Stimulated activated CD8-positive, alpha-beta memory T cell treated with anti-CD3 and anti-CD28 coated beads, Interleukin-4, amount 100 ng/mL, for 4 hours (primary cell): ENCODE measurements at places on chromosomes 1 and 21.

DNA sequence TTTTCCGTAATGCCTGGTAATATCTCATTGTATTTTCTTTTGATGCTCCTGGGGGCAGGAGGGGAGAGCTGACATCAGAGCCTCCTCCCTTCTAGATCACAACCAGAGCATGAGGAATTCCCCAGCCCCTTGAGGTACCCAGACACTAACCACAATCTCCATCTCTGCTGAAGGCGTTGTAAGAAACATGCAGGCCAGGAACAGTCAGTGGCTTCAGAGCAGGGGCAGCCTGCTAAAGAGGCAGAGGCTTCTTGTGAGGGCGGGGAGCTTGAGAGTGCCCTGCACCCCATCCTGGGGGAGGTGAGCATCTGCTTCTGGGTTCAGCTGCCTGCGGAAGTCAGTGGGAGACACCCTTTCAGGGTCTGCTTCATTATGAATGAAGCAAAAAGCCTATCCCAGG is 19.0 kb downstream of the MAPKAPK2 start:
- peak; percentile 56 for DNase-seq

DNA sequence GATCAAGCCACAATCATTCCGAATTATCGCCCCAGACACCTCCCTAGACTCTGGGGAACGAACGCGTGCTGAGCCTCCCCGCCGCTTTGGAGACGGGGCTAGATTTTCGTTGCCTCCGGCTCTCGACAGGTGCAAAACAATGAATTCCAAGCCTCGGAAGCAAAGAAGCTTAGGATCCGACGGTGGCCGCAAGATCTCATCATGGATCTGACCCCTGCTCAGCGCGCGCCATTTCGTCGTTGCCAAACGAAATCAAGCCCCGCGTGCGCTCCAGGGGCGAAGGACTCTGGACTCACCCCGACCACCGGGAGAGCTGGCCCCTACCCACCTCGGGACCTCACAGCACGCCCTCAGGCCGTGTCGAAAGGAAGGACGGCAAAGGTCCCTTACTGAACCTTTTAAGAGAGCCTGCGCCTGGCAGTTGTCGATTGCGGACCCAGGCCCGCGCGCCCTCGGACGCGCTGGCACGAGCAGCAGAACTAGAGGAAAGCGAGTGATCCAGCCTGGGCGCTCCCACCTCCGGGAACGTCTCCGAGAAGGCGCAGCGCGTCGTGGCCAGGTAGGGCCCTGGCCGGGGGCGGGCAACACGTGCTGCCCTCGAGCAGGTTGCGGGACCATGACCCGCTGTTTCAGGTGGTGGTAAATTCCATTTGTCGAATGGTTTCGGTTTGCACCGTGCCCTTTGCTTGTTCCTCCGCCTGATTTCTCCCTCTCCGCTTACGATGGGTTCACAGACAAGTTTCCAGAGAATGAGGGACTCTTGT is 1.6 kb upstream of the RUNX3 start:
- DNase-seq, result no peak

GRCh38 chr1:13687151-13687715 is 12.8 kb upstream of the PRDM2 start:
- DNase-seq, result no peak

- no peak for DNase-seq
These were observed 241.2 kb upstream of the ST6GALNAC5 start for GRCh38 chr1:76625886-76626678.

DNA sequence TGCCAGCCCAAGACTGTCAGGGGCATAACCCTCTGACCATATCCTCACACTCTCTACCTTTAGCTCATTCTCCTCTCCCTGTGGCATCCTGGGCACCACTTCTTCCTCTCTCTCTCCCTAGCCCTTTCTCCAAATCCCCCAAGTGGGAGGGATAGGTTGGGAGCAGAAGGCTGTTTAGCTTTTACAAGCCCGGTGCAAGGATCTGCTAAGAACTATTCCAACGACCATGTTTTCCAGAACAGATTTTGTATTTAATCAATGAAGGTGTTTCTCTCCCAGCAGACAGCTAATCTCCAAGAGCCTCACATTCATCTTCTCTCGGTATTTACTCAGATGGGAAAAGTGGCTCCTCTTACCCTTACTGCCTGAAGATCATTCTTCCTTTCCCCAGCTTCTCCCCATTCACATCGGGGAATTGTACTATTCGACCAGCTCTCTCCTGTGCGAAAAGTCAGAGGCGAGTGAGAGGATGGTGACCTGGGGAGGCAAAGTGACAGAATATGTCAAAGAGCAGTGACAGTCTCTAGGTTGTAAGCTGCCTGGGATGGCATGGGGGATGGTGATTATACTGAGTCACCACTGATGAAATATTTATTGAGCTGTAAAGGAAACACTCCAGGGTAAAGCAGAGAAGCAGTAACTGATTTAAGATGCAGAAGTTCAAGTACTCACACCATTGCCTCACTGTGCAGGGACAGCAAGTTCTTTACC is 47.0 kb upstream of the RBM15 start:
- DNase-seq, result no peak

- no peak for DNase-seq
These were observed 340.4 kb downstream of the USP25 start for GRCh38 chr21:16070207-16070651.

DNA sequence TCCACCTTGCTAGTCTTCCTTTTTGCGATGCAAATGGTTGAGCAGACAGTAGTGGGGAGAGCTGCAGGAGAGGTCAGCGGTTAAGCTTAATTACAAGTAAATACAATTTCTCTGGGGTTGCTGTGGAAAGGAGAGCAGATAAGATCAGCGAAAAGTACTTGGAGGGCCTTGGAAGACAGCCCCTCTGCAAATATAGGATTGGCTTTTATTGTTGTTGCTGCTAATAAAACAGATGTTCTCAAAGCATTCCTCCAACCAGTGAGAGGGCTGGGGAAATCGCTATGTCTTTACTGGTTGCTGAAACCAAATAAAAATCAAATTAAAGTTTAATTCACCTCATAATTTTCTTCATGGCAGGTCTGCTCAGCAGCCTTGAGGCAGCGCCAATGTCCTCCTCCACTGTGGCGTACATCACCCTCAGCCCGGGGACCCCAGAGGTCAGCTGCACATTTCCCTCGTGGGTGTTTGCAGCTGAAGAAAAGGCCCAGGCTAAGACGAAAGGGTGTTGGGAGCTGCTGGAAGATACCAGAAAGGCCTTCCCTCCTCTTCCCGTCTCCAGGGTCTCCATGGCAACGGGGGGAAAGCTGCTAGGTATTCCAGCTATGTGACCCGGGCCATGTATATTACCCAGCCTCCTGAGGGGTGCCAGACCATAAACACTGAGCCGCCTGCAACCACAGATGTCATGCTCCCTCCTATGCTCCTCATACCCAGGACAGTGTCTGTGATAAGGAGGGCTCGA is 54.6 kb upstream of the POU2F1 start:
- DNase-seq, result no peak

DNA sequence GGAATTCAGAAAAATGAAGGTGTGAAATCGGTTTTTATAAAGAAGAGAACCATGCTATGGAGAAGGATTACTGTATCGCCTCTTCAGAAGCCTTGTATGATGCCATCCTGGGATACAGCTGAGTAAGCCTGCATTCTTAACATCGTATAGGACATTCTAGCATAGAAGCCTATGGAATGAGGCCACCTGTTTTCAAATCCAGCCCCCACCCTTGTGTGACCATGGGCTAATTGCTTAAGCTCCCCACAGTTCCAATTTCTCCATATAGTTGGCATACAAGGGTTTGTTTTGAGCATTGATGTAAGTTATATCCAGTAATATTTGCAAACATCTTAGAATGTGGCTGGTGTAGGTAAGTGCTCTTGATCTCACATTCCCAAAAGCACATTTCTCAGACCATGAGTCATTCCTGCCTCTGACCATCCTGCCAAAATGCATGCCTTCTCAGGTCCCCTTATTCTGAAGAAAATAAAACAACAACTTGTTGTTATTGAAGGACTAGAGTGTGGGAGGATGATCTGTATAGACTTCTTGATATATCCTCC is 1.5 kb downstream of the OR14A2 start:
- DNase-seq, result no peak

DNA sequence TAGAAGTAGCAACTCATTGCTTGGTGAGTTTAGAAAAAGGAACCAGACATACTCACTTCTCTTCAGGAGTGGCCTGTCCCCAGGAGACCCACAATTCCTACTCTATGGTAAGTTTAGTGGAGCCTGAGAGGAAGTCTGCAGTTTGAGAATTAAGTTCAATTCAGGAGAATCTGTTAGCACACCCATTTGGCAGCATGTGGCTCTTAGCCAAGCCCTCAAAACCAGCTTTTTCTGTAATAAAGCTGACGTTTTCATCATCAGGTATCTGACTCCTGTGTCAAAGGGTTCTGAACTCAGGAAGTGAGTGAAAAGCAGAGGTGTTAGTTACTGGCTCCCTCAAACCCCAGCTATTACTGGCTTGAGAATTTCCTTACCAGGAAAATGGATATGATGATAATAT is 20.4 kb upstream of the RGS16 start:
- no peak for DNase-seq

- DNase-seq, result no peak
These were observed 31.7 kb downstream of the CCDC190 start for GRCh38 chr1:162829268-162829667.

- no peak for DNase-seq
These were observed 56.0 kb upstream of the PRELP start for GRCh38 chr1:203419558-203419957.

DNA sequence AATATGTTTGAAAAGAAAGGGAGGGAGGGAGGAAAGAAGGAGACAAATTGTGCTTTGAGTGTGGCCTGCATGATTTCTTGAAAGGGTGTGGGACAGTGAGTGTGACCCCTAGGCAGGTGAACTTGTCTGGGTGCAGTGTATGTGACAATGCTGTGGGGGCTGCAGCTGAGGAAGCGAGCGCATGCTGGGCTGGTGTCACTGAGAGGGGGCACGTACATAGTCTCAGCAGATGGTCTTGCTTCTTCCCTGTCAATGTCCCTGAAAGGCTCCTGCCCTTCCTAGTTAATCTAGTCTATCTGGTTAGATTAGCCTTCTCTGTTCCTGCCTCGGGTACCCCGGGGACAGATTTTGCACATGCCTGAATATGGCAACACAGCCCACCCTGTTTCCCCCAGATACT is 9.8 kb downstream of the FAAH start:
- no peak for DNase-seq

DNA sequence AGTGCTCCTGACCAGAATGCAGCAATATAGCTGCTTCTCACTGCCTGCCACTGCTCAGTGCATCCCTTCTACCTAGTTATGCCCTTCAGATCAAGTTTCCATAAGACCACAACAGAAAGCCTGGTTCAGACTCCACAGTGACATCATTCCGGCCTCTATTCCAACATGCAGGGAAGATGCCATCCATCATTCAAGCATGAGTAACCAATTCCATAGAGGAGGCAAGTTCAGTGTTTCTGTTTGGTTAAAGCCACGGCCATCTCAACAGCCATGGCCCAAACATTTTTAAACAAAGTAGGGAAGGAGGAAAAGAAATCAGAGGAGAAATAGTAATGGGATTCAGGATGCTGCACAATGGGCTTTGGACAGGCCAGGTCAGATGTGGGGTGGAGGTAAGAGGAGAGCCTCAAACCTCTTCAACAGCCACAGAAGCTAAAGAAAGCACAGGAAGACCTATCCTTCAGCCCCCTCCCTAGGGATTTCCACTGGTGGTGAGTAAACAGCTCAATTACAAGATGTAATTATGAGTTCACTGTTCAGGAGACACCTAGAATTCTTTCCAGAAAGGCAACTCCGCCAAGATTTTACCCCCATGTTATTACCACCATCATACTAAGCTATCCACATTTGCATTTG is 484.9 kb downstream of the SETD4 start:
- DNase-seq, result no peak

DNA sequence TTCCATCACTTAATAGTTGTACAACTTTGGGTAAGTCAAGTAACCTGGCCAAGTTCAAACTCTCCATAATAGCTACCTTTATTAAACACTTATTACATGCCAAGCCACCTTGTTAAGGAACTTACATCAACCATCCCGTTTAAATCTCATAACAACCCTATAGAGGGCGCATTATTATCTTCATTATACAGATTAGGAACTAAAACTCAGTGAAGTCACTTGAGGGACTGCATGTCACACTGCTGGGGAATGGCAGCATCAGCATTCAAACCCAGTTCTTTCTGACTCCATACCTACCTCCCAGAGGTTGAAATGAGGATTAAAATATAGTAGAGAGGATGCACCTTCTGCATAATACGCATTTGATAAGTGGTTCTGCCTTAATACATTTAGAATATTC is 47.1 kb upstream of the PLA2G2C start:
- no peak for DNase-seq

DNA sequence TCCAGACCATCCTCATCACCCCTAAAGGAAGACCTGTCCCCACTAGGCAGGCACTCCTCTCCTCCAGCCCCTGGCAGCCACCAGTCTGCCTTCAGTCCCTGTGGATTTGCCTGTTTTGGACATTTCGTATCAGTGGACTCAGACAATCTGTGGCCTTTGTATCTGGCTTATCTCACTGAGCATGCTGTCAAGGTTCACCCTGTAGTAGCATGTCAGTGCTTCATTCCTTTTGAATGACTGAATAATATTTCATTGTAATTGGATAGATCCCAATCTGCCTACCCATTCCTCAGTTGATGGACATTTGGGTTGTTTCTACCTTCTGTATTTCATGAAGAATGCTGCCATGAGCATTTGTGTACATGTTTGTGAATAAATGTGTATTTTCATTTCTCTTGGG is 32.9 kb upstream of the RNF187 start:
- DNase-seq, result no peak

- no peak for DNase-seq
These were observed 21.7 kb upstream of the FNBP1L start for GRCh38 chr1:93426181-93426580.

GRCh38 chr1:57411262-57411661 is 12.6 kb downstream of the DAB1 start:
- no peak for DNase-seq

DNA sequence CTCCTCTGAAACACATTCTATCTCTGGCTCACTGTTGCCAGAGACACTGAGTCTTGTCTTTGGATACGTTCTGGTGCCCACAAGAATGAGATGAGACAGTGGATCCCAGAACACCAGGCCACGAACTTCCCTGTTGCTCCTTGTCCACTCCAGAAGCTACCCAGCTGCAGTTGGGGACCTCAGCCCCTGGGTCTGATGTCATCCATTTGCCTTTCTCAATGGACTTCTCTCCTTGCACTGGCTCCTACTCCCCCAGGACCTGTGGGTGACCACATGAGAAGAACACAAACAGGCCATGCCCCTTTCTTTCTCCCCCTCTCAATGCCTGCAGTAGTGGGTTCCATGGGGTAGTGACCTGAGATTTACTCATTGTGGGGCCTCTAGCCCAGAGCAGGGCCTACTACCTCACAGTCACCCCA is 5.9 kb downstream of the NBPF1 start:
- DNase-seq, result no peak

GRCh38 chr1:174995916-174996315 is 3.8 kb upstream of the CACYBP start:
- no peak for DNase-seq

- DNase-seq, result no peak
These were observed 5.9 kb upstream of the FCGR2A start for GRCh38 chr1:161499099-161500039.
